ENCODE measurements at places on chromosomes 7 and 10.

DNA sequence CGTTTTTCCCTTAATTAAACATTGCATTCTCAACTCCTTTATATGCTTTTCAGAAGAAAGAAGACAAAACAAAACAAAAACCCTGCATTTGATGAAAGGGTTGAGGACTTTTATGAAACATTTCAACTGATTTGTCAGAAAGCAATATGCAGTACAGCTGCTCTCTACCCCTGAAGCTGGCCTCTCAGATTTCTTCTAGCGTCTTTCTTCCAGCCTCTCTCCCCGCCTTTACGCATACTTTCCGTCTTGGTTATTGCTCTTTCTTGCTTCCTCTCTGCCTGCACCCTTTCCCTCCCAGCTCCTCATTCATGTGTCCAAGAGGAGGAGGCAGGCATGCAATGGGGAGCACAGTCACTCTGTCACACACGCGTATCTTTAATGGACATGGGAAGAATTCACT lies 91.0 kb upstream of the COL1A2 start:
- DNase-seq = peak; percentile 32

DNA sequence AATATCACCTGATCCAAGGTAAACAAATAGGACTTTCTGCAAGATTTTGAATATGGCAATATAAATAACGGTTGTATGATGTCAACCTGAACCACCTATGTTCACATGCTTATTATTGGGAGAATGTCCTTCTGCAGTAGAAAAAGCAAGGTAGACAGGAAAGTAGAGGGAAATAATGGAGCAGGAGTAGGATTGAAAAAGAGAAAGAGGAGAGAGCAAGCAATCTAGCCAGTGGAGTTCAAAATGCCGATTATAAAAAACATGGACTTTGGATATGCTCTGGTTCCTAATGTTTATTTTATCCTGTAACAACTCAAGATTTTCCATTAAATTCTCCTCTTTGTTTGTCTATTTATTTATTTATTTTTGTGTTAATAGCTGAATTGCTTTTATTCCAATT lies 878.0 kb upstream of the KCND2 start:
- no peak for DNase-seq

DNA sequence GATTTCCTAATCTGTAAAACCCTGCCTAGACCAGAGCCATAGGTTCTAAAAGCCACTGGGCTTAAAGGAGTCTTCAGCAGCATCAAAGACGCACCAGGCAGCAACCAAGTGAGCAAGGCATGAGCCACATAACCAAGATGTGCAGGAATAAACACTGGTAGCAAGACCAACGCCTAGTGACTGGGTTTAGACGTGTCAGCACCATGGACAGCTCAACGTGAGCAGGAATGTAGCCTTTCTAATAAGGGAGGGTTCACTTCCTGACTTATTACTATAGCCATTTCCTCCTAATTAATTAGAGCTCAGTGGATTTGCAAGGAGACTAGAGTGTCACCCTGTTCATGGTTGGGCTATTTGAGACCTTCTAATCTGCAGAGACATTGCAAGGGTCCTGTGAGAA lies 223.7 kb downstream of the LHFPL3 start:
- DNase-seq = peak; percentile 29

DNA sequence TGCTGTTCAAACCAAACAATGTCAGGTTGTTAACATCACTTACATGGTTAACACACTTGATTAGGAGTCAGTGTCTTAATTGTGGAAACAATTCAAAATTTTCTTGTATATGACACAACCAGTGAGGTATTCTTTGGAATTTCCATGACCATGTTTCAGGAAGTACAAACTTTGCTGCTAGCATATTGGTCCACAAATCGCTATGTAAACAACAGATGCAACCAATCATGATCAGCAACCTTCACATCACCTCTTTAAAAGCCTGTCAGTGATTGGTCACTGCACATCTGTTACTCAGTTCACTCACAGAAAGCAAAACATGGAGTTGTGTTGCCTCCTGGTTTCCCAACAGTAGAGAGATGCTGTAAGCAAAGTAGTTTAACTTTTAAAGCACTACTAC lies 108.9 kb upstream of the FAM3C start:
- no peak for DNase-seq

GRCh38 chr10:98268694-98269431 lies 869 bp upstream of the LOXL4 start:
- no peak for DNase-seq

DNA sequence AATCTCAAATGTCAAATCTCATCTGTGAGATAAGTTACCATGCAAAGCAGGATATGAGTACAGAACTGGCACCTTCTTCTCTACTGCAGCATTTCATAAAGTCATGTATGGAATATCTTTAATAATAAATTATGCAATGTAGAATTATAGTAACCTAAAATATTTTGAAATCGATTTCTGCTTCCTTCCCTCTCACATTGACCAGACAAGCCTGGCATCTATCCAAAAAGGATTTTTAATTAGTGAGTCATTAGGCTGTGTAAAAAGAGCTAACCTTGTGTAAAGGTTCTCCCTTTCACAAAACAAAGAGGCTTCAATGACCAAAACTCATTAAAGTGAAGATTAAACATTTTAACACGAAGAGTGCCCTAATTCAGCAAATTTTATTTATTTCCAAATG lies 48.8 kb upstream of the EXOC6 start:
- DNase-seq = no peak

DNA sequence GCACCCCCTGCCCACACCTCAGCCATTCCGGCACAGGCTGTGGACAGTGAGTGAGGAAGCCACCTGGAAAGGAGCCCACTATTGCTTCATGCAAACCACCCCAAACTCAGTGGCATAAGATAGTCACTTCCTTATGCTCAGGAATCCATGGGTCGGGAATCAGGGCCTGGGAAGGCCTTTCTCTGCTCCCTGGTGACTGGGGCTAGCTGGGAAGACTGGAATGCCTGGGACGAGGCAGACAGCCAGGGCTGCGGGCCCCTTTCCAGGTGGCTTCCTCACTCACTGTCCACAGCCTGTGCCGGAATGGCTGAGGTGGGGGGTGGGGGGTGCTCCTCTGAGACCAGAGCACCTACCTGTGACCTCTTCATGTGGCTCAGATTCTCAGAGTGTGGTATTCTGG lies 74.1 kb upstream of the GRB10 start:
- no peak for DNase-seq

GRCh38 chr7:44045226-44046014 lies 918 bp downstream of the DBNL start:
- peak; percentile 50 for DNase-seq

GRCh38 chr7:158406364-158406763 lies 181.3 kb downstream of the PTPRN2 start:
- DNase-seq = no peak

- no peak for DNase-seq
Measured at GRCh38 chr7:100571829-100572116, 1.9 kb downstream of the SAP25 start.

GRCh38 chr7:1368682-1369571 lies 90.3 kb downstream of the MICALL2 start:
- DNase-seq = peak; percentile 65

DNA sequence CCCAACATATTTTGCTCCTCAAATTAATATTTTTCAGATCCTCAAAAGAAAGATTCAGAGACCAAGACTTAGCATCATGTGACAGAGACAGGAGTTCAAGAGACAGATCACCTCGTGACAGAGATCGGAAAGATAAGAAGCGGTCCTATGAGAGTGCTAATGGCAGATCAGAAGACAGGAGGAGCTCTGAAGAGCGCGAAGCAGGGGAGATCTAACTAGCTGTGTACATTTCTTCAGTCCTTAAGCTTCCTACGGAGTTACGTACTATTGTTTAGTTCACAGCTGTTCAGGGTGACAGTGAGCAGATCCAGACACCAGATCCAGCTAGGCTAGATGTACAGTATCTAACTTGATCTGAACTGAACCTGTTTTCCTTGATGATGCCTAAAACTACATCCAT lies 61.3 kb downstream of the KLRG2 start:
- DNase-seq = no peak
